Activated naive CD4-positive, alpha-beta T cell (primary cell): ENCODE measurements at places on chromosomes 5 and 9.

GRCh38 chr9:71582347-71582746 is 186.0 kb downstream of the CEMIP2 start:
- DNase-seq: no peak

GRCh38 chr9:129934780-129935179 is 99.5 kb downstream of the USP20 start:
- no peak for DNase-seq

- no peak for DNase-seq
These were observed 79.2 kb upstream of the ABCA1 start for GRCh38 chr9:105007143-105007542.

DNA sequence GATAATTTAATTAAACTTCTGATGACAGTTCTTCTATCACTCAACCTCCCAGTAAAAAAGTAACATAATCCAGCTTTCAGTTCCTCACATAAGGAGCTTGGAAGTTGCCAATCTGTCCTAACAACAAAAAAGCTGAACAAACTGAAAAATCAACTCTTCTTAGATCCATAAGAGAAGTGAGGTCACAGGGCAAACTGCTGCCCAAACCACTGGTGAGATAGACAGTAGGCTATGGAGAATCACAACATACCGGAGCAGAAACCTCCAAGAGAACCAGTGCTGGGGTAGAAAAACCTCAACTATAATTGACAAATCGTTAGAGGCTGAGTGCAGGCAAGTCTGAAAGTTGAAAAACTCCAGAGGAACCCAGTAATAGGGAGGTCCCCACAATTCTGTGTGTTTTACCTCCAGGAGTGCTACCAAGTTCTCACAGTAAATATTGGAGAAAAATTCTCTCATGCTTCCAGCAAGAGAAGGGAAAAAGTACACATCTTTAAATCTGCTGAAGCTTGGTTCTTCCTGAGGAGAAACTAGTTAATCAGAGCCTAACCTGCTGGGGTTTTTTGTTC is 300.0 kb downstream of the PDE4D start:
- DNase-seq: no peak

DNA sequence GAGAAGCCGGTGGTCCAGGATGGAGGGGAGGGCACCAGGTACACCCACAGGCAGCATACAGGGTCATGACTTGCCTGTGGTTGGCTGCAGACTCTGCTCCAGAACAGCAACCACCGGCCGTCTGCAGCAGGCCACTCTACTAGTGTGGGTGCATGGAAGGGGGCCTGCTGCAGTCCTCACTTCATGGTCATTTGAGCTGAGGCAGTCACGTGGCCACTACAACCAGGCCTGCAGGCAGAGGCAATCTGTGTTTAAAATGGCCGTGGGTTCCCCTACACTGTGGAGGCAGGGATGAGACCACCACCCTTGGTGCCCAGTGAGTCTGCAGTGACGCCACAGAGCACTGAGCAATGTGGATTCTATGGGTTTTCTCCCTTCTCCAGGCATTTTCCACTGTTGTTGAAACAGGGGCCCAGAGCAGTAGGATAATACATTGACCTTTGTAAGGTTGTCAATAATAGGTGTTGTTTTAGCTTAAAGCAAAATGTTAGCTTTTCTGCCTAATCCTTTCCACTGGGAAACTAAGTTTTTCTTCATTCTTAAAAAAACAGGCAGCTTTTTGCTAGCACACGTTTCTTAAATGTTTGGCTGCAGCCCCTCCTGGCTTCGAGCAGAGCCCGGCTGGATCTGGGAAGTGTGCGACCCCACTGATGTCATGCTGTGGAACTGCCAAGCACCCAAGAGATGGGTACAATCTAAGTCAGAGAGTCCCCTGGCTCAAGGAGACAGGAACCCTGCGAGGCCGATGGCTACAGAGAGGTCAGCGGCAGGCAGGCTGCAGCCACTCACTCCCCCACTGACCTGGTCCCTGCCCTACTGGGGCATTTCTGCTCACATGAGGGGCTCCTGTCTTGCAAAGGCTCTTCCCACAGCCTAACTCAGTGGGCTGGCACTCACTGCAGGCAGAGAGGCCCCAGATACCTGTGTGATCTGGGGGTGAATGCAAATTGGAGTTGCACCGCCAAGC is 21.2 kb downstream of the GADD45G start:
- DNase-seq: no peak

DNA sequence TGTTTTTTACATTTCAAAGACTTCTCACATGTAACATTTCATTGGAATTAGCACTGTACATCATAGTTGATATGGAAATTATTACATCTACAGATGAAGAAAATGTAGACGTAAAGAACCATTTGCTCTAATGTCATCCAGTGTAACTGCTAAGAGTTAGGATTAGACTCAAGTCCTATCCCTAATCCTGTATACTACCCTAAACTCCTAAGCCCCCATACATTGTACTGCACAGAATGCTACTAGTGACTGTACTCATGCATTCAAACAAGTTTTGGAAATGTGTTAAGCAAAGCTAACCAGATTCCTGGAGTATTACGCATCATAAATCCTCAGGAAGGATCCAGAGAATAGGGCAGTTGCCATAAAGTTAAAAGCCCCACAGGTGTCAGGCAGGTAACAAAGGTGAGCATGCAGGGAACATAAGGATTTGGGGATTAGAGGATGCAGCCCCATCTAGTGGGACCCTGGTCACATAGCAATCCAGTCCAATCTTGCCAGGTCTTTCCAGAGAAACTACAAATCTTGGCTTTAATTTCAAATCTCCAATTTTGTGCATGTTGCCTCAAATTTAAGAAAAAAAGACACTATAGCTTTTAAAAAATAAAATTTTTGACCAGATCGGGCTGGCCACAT is 32.0 kb downstream of the HAVCR1 start:
- DNase-seq: no peak

- DNase-seq: no peak
These were observed 3.3 kb downstream of the ANKRD34B start for GRCh38 chr5:80566711-80567259.

DNA sequence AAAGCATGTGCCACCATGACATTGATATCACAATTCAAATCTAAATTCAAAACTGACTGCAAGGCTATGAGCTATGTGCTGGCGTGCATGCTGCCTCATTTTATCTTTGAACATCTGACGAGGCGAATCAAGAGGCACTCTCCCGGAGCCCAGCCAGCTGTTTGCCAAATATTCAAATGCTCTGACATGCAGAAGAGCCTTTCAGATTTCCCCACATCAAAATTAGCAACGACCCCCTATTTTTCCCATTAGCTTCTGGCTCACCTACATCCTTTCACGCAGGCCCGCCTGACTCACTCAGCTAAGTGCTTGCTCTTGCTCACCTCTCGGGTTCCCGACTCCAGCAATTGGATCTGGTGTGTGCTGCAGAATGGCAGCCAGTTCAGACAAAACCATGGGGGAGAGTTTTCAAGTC is 159.0 kb downstream of the NR2F1-AS1 start:
- DNase-seq: no peak

- DNase-seq: no peak
These were observed 290.6 kb downstream of the PIK3R1 start for GRCh38 chr5:68505917-68506860.

GRCh38 chr9:117092582-117092981 is 322.3 kb downstream of the ASTN2 start:
- DNase-seq: no peak

DNA sequence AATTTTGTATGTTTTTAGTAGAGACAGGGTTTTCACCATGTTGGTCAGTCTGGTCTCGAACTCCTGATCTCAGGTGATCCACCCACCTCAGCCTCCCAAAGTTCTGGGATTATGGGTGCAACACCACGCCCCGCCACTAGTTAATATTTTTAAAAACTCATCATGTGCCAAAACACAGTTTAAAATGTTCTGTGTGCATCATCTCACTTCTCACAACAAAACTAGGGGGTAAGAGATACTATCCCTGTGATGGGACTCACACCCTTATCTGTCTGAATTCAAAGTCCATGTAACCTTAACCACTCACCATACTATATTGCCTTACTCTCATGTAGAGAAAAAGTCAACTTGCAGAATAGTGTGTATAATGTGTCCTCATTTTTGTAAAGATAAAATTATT is 2.6 kb downstream of the PKD2L2 start:
- no peak for DNase-seq

DNA sequence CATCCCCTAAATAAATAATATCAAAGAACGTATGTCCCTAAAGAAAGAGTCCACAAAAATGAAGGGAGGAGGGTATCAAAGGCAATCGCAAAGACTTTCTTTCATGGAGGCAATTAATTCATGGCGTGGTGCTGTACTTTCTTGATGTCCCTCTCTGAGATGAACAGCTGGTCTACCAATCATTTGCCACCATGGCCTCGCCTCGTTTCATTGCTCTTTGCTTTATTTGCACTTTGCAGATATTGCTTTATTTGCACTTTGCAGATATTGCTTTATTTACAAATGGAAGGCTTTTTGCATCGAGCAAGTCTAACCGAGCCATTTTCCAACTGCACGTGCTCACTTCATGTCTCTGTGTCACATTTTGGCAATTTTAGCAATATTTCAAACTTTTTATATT is 104.0 kb upstream of the PTCH1 start:
- DNase-seq: no peak

- no peak for DNase-seq
These were observed 151.6 kb upstream of the PHYKPL start for GRCh38 chr5:178383919-178384815.

DNA sequence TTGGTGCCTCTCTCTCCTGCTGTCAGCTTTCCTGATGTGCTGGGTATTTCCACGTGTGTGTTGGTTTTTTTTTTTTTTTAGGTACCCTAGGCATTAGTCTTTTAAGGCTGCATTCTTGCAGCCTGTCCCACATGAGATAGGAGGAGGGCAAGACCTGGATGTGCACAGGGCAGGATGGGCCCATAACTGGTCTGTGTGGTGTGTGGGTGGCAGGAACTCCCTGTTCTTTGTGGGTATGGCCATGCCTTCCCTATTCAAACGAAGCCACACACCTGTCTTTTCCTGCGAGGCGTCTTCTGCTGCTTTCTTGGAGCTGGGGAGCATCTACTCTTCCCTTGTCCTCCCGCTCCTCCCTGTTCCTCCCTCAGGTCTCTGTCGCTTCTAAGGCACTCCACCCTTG is 6.8 kb downstream of the SYK start:
- DNase-seq: no peak

DNA sequence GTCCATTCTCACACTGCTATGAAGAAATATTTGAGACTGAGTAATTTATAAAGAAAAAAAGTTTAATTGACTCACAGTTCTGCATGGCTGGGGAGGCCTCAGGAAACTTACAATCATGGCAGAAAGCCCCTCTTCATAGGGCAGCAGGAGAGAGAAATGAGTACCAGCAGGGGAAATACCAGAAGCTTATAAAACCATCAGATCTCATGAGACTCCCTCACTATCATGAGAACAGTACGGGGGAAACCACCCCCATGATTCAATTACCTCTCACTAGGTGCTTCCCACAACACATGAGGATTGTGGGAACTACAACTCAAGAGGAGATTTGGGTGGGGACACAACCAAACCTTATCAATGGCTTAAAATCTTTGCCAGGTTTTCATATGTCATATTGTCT is 20.3 kb upstream of the TENT4A start:
- no peak for DNase-seq

DNA sequence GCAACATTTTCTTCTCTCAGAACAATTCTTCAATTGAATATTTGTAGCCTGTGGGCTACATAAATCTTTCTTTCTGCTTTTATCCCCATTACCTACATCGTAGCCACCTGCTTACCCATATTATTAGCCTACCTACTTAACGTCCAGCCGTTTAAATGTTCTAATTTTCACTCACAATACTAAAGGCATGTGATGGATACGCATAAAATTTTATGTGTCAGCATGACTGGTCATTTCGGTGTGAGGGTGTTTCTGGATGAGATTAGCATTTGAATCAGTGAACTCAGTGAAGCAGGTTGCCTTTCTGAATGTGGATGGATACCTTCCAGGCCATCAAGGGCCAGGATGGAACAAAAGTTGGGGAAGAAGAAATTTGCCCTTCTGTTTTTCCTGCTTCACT is 1722.5 kb upstream of the ACO1 start:
- DNase-seq: no peak

DNA sequence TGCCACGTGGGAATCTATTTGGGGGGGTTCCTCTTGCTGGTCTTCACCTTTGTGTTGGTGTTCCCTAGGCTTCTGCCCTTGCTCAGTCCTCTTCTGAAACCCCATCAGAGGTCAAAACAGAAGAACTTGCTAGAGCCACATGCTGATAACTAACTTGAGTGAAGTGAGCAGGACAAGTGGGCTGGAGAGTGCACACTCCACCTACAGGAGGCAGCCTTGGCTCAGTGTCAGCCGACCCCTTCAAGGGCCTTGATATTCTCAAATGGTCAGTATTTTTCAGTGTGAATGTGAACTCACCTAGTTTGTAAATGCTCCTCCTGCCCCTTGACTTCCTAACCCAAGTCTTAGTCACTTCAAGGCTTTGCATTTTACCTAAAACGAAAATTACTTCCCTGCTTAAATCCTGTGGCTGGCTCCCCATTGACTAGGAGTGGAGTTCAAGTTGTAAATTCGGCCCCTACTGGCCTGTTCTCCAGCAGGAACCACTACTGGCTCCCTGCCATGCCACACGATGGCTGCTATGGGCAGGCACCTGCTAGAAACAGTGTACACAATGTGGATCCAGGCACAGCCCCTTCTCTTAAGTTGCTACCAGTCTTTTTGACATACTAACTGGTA is 3.6 kb upstream of the SLC1A3 start:
- DNase-seq: no peak

DNA sequence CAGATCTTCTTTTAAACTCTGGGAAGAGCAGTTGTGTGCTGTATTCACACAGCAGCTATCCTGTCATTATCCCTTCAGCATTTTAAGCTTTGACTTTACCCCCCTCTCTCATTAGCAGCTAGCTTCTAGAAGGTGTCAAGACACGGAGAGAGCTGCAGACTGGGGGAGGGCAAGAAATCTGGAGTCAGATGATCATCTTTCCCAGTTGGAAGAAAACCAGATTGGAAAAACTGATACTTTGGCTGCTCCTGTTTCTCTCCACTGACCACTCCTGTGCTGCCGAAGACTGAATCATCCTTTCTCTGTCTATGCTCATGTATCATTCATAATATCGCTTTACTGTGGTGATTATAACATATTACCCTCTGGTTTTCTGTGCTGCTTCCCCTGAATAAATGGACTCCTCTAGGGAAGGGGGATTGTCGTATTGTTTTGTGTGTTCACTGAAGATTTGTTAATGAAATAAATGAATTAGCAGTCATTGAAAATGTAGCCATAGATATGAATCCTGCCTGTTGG is 75.1 kb downstream of the SH3GL2 start:
- DNase-seq: no peak

- DNase-seq: no peak
These were observed 100.4 kb downstream of the SGCD start for GRCh38 chr5:156427315-156427714.

DNA sequence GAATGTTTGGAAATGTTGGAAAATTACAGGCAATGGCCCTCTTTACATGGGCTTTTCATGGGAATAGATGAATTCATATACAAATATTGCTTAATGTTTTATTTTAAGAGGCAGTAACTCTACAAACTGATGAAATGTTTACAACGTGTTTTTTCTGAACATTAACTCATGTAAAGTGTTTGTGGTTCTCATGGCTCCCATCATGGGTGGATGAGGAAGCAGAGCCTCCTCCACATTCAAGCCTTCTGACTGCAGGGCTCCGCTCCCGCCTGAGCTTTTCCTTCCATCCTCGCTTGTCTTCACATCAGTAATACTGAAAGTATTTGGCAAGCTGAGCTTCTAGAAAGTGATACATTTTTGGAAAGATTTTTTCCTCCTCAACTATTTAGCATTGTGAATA is 204.2 kb downstream of the ARHGAP26 start:
- DNase-seq: no peak
